HT-29 (cell line): ENCODE measurements at places on chromosomes 7 and 10.

GRCh38 chr10:112721080-112721698 lies 228.9 kb upstream of the TCF7L2 start:
- DNase-seq = peak; percentile 77

DNA sequence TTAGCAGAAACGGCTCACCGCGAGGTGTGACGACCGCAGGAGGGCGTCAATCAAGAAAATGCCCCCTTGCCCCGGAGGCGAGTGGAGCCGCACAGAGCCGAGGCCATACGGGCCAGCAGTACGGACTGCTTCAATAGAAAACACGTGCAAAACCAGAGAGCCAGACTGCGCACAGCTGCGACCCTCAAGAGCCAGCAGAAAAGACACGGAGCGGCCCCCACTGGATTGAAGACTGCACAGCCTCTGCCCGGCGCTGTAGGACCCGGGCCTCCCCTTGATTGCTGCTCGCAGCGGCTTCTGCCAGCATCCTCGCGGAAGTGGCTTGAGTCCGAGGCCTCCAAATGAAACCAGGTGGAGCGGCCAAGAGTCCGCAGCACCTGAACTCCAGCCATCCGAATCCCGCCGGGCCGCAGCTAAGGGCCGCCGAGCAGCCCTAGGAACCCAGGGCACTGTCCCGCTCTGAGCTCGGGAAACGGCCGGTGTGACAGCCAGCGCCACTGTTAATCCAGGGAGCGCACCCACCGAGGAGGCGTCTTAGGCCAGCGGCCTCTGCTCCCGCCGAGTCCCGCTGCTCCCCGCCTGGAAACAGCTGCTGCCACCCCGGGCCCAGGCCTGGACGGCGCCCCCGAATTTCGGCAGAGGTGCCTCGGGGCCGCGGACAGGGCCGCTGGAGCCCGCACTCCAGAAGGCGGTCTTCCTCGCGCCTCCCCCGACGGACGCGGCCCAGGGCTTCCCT lies 660 bp upstream of the HHEX start:
- peak; percentile 24 for DNase-seq

DNA sequence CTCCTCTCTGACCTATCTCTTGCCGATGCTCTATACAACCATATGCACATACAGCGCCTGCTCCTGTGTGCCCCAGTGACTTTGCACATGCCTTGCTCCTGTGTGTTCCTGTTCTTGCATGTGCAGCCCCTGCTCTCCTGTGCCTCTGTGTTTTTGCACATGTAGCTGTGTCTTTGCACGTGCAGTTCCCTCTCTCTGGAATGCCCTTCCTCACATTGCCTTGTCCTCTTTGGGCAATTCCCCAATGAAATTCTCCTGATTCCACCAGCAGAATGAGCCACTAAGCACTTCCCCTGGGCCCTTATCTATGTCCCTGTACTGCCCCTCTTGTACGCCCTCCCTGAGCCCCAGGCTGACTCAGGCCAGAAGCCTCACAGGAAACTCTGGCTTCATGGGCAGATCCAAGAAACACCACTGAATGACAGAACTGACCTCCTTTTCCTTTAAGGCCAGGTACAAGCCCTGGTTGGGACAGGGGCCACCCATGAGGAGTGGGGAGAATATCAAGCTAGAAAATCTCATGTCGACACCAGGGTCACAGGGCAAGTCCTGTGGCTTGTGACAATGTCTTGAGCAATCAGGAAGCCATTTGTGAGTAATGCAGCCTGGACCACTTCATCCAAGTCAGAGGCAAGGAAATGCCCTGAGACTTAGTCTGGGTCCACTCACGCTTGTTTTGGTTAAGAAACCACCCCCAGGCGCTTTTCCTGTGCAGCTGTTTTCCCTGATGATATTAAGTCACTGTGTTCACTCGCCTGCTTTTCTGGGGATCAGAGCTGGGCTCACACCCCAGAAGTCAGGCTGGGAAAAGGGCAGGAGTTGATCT lies 1.9 kb upstream of the ARHGAP22 start:
- no peak for DNase-seq

DNA sequence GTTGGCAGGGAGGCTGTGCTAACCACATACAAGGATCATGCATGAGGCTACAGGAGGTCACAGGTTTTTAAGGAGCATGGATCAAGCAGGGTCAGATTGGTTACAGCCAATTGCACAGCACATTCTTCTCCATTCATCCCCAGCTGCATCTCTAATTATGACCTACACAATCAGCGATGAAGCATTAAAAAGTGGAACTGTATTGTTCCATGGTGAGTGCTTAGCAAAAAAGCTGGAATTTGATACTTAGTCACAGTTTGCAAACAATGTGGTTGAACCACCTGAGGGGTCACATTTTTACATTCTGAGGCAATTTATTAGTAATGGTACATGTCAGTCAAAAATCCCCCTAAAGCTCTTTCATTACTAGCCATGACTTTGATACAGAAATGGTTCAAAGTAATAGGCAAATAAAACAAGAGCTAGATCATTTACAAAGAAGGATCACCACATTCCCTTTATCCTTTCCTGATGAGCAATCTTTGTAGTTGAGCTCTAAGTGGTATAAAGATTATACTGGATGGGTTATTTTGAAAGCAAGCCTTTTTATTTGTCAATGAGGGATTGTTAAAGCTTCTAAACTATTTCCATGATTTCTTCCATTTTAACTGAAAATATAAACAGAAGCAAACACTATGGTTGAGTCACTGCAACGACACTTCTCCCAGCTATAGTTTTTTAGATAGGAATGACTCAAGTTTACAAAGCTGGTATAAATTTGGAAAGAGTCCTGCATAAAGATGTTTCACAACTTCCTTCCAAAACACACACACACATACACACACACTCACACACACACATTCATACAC lies 217.8 kb upstream of the SEMA3A start:
- DNase-seq = peak; percentile 66

GRCh38 chr10:45354261-45354660 lies 19.8 kb upstream of the ALOX5 start:
- no peak for DNase-seq

DNA sequence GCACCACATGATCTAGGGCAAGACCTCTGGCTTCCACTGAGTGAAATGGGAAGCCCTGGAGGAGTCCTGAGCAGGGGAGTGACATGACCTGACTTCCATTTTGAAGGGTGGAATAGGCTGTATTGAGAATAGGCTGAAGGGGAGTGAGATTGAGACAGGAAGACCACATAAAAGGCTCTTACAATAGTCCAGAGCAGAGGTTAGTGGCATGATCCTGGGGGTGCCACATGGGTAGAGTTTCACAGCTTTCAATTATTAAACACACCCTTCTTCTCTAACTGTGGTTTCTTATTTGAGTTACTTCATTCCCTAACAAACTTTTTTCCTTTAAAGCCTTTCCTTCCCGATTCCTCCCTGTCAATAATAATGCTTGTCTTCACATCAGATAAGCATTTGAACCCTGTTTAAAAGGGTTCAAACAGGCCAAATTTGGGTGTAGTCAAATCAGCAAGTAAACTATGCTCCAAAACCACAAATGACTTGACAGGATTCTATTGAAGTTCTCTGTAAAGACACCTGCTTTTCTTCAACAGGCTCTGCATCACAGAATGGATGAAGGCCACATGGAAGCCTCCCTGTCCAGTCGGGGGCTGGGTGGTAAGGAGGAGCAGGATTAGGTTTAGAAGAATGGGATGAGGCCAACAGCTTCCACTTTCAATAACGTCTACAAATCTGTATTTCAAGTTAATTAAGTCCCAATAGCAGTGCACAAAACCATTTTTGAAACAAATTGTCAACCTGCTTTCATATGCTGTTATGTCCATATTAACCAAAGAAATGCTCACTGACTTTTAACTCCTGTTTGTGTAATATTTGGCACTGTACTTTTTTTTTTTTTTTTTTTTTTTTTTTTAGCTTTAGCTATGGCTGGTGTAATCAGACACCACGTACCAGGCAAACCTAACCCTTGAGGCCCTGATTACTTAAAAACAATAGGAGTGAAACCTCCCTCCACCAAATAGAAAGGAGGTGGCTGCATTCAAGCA lies 131.9 kb downstream of the NRCAM start:
- DNase-seq = peak; percentile 61

GRCh38 chr10:89683883-89684282 lies 17.5 kb upstream of the KIF20B start:
- DNase-seq = no peak

- DNase-seq = no peak
Measured at GRCh38 chr10:78995987-78996791, 72.6 kb upstream of the ZMIZ1 start.

DNA sequence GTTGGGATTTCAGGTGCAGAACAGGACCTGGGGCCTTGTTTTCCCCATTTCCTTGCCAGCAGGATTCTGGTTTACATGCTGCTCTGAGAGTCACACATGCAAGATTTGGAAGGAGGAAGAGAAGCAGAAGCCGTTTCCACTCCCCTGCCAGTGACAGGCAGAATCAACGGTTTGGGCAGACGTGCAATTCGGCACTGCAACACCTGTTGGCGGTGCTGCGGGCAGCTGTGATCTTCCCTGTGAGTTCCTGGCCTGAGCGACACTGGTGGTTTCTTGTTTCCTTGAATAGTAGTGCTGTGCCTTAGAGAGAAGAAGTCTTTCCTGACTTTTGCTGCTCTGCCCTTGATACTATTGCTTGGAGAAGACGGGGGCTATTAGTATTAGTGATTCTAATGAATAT lies 1126.2 kb downstream of the TYW1 start:
- DNase-seq = no peak

DNA sequence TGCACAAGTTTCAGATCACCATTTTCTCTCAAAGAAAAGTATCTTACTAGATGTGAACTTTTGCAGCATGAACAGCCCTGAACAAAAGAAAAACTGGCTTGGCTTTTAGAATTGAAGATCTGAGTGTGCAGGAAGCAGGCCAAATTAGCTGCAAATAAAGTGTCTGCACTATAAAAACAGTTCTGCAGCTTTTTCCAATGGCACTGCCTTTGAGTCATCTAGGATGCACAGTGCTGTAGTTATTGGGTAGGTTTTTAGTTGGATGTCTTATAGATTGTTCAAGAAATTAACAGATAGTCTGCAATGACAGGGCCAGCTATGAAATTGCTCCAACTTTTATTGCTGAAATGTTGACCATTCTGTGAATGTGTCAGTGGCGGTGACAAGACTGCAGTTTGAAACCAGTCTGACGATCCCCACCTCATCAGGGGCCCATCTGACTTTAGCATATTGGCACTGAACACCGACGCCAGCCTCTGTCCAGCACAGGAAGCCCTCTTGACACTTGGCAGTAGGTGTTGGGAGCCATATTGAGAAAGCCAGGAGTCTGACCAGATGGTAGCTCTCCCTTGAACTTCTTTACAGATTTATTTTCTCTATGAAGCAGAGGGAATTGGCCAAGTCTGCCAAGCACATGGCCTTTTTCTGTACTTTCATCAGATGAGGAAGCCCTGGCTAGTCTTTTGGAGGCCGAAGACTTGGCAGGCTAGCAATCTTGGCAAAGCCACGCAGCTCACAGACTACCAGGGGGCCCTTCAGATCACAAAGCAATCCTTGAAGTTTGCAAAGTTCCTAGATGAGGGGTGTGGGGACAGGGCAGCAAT lies 490.6 kb downstream of the NEBL start:
- DNase-seq = no peak

GRCh38 chr10:109931163-109931562 lies 7.9 kb upstream of the XPNPEP1 start:
- no peak for DNase-seq

DNA sequence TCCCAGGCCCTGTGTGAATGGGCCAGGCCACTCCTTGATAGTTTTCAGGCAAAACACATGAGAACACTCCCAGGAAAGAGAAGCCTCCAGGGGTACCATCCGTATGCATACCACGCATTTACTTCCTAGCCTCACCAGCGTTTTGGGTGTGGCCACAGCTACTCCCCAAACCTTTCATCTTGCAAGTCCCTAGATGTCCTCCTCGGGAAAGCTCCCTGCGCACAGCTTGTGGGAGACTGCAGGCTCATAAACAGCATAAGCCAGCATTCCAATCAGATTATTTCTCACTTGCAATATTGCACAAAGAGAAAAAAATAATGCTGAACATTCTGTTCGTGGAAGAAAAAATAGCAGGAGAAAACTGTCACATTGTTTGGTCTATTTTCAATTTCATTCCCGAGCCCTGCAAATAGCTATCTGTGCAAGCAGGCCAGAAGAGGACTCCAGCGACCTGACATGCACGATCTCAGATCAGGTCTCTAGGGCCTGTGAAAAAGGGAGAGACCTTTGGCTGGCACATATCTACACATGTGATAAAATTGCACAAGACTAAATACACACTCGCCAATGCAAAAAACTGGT lies 175.6 kb downstream of the PLXNA4 start:
- DNase-seq = no peak

DNA sequence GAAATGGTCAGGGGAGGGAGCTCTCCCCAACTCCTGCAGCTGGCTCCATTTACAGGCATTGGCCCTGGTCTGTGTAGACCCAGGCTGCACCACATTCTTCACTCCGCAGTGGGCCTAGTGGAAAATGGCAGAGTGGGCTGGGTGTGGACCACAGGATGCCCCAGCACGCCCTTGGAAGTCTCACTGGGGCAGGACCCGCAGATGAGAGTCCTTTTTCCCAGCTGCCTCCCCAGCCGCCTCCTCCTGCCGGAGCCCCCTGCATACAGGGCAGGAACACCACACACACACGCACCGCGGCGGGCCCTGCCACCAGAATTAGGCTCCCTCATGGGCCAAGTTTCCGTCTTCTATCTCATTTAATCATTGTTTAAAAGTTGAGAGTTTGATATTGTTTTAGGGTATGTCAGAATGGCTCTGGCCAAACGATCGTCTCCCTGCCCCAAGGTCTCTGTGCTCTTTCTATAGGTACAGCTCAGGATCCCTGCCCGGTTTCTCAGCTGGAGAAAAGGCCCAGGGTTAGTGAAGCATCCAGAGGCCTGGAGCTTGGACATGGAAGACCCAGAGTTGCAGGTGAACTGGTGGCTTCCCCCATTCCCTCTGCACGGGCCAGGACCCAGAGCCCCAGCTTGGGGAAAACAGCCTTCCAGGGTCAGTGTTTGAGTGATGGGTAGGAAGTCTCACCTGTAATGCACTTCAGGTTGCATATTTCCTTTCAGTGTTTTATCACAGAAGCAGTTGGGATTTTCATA lies 42.0 kb downstream of the ZNF467 start:
- DNase-seq = no peak

DNA sequence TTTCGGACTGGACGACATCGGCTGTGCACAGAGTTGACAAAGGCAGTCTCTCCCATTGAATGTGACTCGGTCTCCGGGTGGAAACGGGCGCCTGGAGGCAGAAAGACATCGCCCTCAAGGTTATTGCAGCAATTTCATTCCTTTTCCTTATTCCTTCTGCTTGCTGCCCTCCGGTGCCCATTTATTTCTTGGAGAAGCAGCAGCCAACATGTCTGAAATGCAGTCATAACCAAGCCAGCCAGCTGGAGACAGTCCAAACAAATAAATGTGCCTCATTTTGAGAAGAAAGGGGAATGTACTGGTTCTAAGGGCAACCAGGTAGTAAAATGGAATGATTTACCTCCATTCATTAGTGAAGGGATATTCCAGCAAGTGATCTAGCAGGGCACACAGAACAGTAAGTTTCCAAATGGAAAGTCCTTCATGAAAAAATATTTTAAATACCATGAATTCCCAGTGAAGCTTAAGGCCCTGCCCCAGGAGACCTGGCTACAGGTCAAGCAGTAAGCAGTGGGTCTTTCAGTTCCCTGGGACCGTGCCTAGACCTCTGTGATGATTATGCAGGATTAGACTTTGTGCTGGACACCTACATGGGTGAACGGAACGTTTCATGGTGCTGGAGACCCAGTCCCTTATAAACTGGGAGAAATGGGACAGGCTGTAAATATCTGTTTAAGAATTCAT lies 86.6 kb downstream of the ABLIM1 start:
- no peak for DNase-seq
